ENCODE measurements at places on chromosomes 3 and 15.
A peak's percentile ranks its signal among the peaks of the same experiment; 100 is the strongest.

GRCh38 chr3:186530415-186530814 lies 13.8 kb downstream of the CRYGS start:
- H3K27ac ChIP-seq, result no peak overlapping the region
- H3K27me3 ChIP-seq, result no peaks in the 10 kb centered on the region
- DNase-seq, result no peak
- no peaks in the 10 kb centered on the region for H3K36me3 ChIP-seq
- peaks cover 59% of the 10 kb centered on the region for H3K4me1 ChIP-seq
- H3K4me3 ChIP-seq, result no peak overlapping the region

- H3K27ac ChIP-seq, result no peak overlapping the region
- no peak for DNase-seq
- no peak overlapping the region for H3K4me3 ChIP-seq
- no peaks in the 10 kb centered on the region for H3K27me3 ChIP-seq
Observed at GRCh38 chr3:158456114-158456513, 114.9 kb upstream of the MLF1 start.

DNA sequence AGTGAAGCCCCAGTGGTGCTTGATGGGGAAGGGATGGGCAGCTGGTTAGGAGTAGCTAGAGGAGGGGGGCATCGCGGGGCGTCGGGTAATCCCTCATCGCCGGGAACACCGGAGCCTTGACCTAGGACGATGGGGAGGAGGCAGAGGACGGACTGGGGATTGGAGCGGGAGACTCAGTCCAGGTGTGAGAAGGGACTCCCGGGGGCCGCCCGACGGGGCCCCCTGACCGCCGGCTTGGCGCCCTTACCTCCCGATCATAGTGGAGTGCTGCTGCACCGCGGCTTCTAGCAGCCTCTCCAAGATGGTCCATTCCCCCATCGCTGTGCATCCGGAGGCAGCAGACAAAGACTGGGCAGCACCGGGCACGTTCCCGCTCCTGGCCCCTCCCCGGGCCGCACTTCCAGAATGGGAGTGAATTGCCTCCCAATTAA lies 612 bp downstream of the GJD2 start:
- no peak overlapping the region for H3K4me3 ChIP-seq
- H3K36me3 ChIP-seq, result no peaks in the 10 kb centered on the region
- DNase-seq, result no peak
- no peak overlapping the region for H3K27ac ChIP-seq
- H3K27me3 ChIP-seq, result peaks cover 10% of the 10 kb centered on the region
- no peaks in the 10 kb centered on the region for H3K4me1 ChIP-seq

DNA sequence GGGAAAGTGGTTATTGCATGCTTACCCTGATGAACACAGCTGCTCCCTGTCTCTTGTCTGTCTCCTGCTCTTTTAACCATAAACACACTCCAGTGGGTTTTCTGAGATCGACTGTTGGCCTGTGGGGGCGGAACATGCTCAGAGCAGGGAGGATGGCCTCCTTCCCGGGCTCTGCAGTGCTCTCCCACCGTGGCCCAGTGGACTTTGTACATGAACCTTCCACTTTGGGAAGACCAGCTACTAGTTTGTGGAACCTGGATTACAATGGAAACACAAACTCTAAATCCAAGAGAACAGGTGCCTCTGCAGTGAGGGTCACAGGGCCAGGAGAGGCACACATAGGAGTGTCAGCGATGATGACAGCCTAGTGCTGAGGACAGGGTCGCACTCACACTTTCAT lies 56.5 kb downstream of the KLF13 start:
- H3K27me3 ChIP-seq, result no peaks in the 10 kb centered on the region
- H3K36me3 ChIP-seq, result peaks cover 10% of the 10 kb centered on the region
- H3K27ac ChIP-seq, result no peak overlapping the region
- peaks cover 2% of the 10 kb centered on the region for H3K4me1 ChIP-seq

DNA sequence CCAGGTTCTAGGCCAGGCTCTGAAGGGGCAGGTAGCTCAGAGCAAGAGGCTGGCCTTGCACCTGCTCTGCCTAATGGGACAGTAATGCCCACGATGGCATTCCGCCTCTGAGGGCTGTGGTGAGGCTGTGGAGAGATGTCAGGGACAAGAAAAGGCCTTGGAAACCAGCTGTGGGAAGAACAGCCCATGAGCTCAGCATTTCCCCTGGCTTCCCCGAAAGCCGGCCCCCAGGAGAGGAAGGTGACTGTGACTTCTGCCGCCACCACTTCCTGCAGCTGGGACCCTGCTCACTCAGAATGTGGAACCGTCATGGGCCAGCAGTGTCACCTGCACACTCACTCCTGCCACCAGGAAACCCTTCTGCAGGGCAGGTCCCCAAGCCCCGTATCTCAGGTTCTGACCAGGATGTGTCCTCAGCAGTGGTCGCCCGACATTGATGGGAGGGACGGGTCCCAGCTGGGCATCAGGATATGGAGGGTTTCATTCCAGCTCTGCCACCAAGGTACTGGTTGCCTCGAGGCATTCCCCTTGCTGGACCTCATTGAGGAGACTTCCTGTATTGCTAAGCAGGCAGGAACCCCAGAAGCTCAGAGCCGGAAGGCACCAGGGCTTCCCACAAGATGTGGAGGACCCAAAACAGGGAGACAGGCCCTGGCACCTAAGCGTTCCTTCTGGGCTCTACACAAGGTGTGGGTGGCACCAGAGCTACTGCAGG lies 30.7 kb downstream of the SEMA7A start:
- H3K4me3 ChIP-seq, result peak overlapping the region; percentile 64
- peak overlapping the region; percentile 100 for H3K27ac ChIP-seq
- DNase-seq, result peak; percentile 82
- H3K4me1 ChIP-seq, result peaks cover 76% of the 10 kb centered on the region
- H3K36me3 ChIP-seq, result no peaks in the 10 kb centered on the region

DNA sequence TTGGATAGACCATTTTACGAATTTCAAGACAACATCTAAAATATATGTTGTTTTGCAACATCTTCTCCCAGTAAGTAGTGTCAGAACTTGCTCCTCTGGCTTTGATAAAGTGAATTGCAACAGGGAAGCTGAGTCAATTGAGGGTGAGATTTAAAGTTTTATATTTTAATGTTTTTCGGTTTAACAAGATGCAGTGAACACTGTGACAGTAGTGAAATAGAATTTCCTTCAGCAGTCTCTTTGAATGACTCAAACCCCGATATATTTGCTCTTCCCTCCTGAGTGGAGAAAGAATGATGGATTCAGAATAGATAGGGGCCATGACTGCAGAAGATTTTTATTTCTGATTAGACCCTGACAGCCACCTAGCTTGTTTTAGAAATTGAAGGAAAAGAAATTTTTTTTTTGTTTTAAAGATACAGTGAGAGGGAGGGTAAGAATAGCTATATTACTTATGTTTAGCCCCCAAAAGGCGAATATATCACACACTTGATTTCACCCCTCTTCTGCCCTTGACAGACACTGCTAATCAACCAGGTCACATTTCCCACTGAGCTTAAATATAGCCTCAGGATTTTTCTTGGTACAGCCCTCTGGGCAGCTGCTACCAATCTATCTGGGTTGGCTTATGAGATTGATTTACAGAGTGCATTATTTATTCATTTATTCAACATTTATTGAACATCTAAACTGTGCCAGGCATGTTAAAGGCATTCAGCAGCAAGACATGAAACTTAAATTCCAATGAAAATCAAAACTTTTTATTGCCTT lies 183.3 kb upstream of the ADAMTS9 start:
- no peak for DNase-seq
- H3K27ac ChIP-seq, result no peak overlapping the region
- H3K4me1 ChIP-seq, result no peaks in the 10 kb centered on the region

- no peak overlapping the region for H3K4me3 ChIP-seq
- H3K27ac ChIP-seq, result no peak overlapping the region
- no peaks in the 10 kb centered on the region for H3K36me3 ChIP-seq
Observed at GRCh38 chr3:50545781-50546180, 21.8 kb downstream of the C3orf18 start.

DNA sequence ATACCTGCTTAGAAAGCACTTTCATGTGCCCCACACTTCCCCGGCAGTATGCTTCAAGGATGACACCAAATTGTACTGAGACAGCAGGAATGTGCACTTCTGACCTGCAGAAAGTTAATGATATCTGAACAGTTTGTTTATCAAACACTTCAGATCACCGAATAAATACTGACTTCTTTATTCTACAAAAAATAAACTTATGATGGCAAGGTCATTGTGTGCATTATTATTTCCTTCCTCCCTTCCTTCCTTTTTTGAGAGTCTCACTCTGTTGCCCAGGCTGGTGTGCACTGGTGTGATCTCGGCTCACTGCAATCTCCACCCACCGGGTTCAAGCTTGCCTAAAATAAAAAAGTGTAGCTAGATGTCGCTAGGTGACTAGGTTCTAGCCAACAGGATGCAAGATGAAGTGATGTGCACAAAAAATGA lies 80.3 kb downstream of the FAIM start:
- no peak for DNase-seq
- H3K4me3 ChIP-seq, result no peak overlapping the region
- no peak overlapping the region for H3K27ac ChIP-seq
- peaks cover 7% of the 10 kb centered on the region for H3K36me3 ChIP-seq
- no peaks in the 10 kb centered on the region for H3K27me3 ChIP-seq

DNA sequence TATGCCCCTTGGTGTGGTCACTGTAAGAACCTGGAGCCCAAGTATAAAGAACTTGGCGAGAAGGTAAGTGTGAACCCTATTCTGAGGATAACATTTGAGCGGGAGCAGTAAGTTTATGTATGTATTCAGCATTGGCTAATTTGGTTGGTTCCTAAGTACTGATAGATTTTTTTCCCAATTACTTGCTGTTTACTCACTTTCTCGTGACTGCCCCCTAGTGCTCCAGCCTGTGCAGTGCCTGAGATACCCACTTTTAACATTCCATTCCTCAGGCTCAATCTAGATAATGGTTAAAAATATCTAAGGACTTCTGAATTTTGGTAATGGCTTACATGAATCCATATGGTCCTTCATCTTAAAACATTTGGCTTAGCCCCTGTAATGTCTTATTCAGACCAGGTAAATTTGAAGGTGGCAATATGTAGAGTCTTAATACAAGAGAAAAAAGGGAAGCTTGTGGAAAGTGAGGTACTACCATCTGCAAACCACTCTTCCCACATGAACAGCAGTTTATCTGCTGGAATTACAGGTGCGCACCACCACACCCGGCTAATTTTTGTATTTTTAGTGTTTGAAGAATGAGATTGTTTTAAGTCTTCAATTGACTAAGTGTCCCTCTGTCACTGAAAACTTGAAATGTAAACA lies 7.1 kb downstream of the ELL3 start:
- no peak for DNase-seq
- H3K27me3 ChIP-seq, result no peaks in the 10 kb centered on the region
- no peak overlapping the region for H3K4me3 ChIP-seq
- H3K27ac ChIP-seq, result no peak overlapping the region
- no peaks in the 10 kb centered on the region for H3K4me1 ChIP-seq
- H3K36me3 ChIP-seq, result peaks cover 53% of the 10 kb centered on the region

- H3K4me1 ChIP-seq, result no peaks in the 10 kb centered on the region
- no peak overlapping the region for H3K27ac ChIP-seq
- H3K27me3 ChIP-seq, result no peaks in the 10 kb centered on the region
- H3K36me3 ChIP-seq, result no peaks in the 10 kb centered on the region
- H3K4me3 ChIP-seq, result no peak overlapping the region
- no peak for DNase-seq
Observed at GRCh38 chr3:153051427-153052095, 110.5 kb upstream of the RAP2B start.

- H3K27me3 ChIP-seq, result no peaks in the 10 kb centered on the region
- no peak for DNase-seq
- H3K4me3 ChIP-seq, result no peak overlapping the region
- no peaks in the 10 kb centered on the region for H3K36me3 ChIP-seq
Observed at GRCh38 chr3:114377426-114377825, 83.6 kb downstream of the TIGIT start.

- no peak overlapping the region for H3K4me3 ChIP-seq
- H3K27ac ChIP-seq, result no peak overlapping the region
- no peaks in the 10 kb centered on the region for H3K4me1 ChIP-seq
- DNase-seq, result no peak
- H3K27me3 ChIP-seq, result no peaks in the 10 kb centered on the region
Observed at GRCh38 chr3:52520716-52521487, 12.8 kb downstream of the NT5DC2 start.

DNA sequence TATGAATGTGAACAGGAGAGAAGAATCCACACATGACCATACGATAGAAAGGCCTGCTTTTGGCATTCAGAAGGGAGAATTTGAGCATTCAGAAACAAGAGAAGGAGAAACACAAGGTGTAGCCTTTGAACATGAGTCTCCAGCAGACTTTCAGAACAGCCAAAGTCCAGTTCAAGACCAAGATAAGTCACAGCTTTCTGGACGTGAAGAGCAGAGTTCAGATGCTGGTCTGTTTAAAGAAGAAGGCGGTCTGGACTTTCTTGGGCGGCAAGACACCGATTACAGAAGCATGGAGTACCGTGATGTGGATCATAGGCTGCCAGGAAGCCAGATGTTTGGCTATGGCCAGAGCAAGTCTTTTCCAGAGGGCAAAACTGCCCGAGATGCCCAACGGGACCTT lies 28.4 kb downstream of the RBM6 start:
- no peaks in the 10 kb centered on the region for H3K27me3 ChIP-seq
- H3K36me3 ChIP-seq, result peaks cover 22% of the 10 kb centered on the region
- no peak overlapping the region for H3K27ac ChIP-seq
- no peak overlapping the region for H3K4me3 ChIP-seq

DNA sequence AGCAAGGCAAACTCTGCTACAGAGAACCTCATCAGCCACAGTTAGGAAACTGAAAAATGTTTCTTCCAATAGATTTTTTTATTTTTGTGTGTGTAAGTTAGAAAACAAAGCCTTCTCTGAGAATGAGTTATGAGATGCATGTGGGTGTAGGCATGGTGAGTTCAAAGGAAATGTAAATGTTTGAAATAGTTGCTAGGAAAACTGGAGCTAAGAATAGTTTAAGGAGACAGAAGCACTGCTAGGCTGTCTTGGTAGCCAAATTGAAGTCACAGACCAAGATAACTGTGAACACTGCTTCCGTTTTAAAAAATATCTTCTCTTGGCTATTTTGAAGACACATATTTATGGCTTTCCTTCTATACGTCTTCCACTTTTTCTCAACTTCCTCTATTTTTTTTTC lies 1501.2 kb upstream of the CADM2 start:
- no peak overlapping the region for H3K4me3 ChIP-seq
- H3K27me3 ChIP-seq, result no peaks in the 10 kb centered on the region
- no peak for DNase-seq

- no peak overlapping the region for H3K4me3 ChIP-seq
- DNase-seq, result no peak
- H3K4me1 ChIP-seq, result no peaks in the 10 kb centered on the region
Observed at GRCh38 chr15:76533995-76534394, 197.4 kb downstream of the ISL2 start.

DNA sequence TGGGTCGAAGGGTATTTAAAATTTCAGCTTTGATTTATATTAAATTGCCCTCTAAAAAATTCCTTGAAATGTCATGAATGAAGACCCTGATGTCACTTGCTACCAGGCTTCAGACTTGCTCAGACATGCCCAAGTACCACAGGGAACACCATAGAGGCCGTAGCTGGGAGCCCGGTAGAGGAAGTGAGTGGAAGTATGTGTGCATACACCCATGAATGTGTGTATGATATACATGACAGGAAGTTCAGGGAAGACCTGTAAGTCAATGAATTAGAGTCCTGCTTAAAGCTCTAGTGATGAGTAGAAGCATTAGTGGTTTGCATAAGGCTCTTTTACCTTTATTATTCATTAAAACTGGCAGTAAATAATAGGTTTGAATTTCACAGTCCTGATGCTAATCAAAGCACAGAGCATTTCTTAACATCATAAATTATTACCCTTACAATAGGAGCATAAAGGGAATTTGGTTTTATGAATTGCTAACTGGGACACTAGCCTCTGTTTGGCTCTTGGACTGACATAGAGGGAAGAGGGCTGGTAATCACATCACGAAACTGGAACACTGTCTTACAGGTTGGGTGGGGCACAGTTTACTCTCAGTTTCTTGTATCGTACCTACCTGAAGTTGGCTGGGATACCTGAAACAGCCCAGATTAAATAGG lies 144.4 kb downstream of the CHST2 start:
- peaks cover 7% of the 10 kb centered on the region for H3K4me1 ChIP-seq
- no peak overlapping the region for H3K27ac ChIP-seq
- no peak for DNase-seq
- no peaks in the 10 kb centered on the region for H3K36me3 ChIP-seq
- no peaks in the 10 kb centered on the region for H3K27me3 ChIP-seq

All from GM12878 (cell line).